ENCODE measurements at places on chromosomes 6 and 20.

DNA sequence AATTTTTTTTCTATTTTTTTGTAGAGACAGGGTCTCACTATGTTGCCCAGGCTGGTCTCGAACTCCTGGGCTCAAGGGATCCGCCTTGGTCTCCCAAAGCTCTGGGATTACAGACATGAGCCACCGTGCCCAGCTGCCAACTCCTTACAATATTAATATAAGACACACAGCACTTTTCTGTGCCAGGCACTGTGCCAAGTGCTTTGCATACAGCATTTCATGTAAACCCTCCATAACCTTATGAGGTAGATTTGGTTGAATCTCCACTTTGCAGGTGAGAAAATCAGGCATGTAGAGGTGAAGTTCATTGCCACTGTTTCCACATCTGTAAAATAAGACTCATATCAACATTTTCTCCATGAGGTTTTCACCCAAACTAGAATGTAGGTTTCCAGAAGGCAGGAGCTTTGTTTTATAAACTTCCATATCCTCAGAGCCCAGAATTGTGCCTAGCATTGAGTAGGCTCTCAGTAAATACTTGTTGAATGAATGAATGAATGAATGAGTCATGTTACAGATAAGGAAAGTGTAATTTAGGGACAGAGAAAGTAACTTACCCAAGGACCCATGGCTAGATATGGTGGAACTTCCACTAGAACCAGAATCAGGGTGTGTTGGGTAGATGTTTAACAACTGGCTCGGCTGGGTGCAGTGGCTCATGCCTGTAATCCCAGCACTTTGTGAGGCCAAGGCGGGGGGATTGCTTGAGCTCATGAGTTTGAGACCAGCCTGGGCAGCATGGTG is 3.0 kb upstream of the CTNNBL1 start:
- DNase-seq = no peak

DNA sequence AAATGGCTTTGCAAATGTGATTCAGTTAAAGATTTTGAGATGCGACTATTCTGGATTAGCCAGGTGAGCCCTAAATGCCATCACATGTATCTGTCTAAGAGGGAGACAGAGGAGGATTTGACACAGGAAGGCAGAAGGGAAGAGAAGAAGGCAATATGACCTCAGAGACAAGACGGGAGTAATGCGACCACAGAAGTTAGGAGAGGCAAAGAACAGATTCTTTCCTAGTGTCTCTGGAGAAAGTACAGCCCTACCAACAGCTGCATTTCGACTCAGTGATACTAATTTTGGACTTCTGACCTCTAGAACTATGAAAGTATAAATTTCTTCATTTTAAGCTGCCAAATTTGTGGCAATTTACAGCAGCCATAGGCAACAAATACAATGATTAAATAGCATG is 24.2 kb upstream of the TPD52L1 start:
- DNase-seq = no peak

- DNase-seq = no peak
Observed at GRCh38 chr6:135250751-135251497, 69.8 kb downstream of the MYB start.

- DNase-seq = peak; percentile 80
Observed at GRCh38 chr6:52663120-52663935, 7.6 kb upstream of the TMEM14A start.

- peak; percentile 55 for DNase-seq
Observed at GRCh38 chr6:135162678-135163439, 18.2 kb upstream of the MYB start.

DNA sequence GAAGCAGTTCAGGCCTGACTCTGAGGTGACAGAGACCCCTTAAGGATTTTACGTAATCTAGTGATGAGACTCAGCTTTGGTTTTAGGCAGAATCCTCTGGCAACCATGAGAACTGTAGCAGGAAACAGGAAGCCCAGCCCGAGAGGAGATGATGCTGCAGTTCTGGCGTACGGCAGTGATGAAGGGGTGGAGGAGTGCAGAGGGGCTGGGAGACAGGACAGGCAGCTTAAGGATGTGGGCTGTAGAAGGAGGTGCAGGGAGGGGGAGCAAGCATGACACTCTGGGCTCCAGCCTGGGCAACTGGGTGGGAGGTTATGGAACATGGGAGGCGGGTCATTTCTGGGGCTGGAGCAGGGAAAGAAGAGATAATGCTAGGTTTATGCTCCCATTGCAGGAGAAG is 67.1 kb downstream of the LRFN2 start:
- no peak for DNase-seq

GRCh38 chr6:16399158-16399557 is 160.8 kb downstream of the GMPR start:
- DNase-seq = no peak

DNA sequence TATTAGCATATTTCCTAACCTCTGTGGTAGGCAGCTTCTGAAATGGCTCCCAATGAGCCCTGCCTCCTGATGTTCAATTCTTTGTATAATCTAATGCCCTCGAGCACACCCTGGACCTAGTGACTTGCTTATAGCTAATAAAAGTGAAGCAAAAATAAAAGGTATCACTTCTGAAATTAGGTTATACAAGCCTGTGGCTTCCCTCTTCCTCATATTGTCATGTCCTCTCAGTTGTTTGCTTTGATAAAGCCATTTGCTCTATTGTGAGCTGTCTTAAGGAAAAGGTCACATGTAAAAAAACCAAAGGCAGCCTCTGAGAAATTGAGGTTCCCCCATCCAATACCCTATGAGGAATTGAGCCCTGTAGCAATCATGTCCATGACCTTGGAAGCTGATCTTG is 442.1 kb upstream of the ADGRB3 start:
- DNase-seq = no peak

DNA sequence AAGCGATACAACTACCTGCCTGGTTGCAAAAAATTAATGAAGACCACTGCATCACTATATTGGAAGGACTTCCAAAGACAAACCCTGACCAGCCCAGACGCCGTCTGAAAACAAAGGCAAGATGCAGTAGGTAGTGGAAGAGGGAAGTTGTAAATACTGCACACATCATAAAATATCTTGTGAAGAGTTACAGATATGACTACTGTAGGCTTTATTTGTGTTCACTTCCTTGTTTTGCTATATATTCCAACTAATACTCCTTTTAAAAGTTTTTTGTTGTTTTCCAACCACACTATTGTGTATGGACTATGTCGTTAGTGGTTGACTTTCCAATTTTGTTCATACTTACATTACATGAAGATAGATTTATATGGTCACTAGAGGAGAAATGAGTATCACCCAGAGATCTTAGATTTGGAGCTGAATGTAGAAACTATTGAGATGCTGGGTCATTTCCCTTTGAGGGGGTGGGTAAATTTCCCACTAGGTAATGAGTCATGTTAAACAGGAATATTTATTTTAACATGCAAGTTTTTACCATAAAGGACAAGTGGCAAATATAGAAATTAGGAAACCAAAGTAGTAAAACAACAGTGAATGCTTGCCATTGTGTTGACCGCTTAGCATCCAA is 16.6 kb upstream of the TXLNB start:
- DNase-seq = no peak

GRCh38 chr6:150112233-150112632 is 30.6 kb upstream of the PPP1R14C start:
- DNase-seq = no peak

DNA sequence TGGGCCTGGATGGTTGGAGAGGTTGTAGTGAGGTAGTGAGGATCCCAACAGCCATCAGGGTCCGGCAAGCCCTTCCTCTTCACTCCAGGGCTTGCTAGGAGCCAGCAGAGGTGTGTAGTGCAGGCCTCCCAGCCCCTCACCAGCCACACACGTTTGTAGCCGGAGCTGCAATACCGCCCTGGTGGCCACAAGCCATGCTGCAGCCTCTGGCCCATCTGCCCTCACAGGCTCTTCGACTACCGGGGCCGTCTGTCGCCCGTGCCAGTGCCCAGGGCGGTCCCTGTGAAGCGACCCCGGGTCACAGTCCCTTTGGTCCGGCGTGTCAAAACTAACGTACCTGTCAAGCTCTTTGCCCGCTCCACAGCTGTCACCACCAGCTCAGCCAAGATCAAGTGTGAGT is 36.4 kb downstream of the EIF2S2 start:
- no peak for DNase-seq

GRCh38 chr6:134123666-134124208 is 71.3 kb upstream of the SLC2A12 start:
- DNase-seq = peak; percentile 31

- DNase-seq = no peak
Observed at GRCh38 chr6:163637524-163637923, 223.0 kb downstream of the QKI start.

DNA sequence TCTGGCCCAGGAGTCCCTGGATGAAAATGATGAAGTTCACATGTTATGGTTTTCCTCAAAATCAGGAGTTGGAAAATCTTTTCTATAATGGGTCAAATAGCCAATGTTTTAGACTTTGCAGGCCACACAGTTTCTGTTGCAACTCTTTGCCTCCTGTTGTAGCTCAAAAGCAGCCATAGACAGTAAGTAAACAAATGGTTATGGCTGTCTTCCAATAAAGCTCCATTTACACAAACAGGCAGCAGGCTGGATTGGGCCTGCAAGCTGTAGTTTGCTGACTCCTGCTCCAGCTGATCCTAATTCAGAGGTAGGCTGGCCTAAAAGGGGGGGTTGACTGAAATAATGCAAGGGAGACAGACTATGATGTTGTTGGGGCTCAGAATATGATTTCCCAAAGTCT is 33.0 kb downstream of the METTL24 start:
- no peak for DNase-seq

- DNase-seq = no peak
Observed at GRCh38 chr20:9348747-9349146, 165.6 kb upstream of the LAMP5 start.

DNA sequence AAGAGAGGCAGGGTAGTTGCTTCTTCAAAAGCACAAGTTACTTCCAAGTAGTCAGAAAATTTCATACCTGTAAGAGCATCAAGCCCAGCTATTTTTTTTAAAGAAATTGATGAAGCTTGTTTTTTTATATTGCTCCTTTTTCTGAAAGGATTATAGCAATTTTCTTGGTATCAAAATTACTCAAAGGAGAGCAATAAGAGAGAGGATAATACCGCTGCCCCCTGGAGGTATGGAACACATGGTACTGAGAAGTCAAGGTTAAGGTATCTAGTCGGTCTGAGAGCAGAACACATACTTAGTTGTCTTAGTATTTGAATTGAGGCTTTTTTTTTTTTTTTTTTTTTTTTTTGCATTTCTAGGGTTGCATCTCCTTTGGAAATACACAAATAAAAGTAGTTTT is 59.4 kb downstream of the ADGRF5 start:
- no peak for DNase-seq

GRCh38 chr6:29702519-29703103 is 20.6 kb upstream of the HLA-F start:
- DNase-seq = peak; percentile 75

- no peak for DNase-seq
Observed at GRCh38 chr6:150372051-150372450, 3.2 kb downstream of the IYD start.

- no peak for DNase-seq
Observed at GRCh38 chr20:32973077-32973717, 31.0 kb downstream of the SUN5 start.

Data from activated CD8-positive, alpha-beta T cell treated with anti-CD3 and anti-CD28 coated beads, Interleukin-2, amount 10 ng/mL, durations not matched to agents 7 days and 5 days (primary cell).